ENCODE measurements at places on chromosomes 5 and 9. TPM values are rescaled to one million over a fixed set of nuclear protein-coding genes. Genes with fewer than 3 reads are reported as not detected.
A peak's percentile ranks its signal among the peaks of the same experiment; 100 is the strongest.

DNA sequence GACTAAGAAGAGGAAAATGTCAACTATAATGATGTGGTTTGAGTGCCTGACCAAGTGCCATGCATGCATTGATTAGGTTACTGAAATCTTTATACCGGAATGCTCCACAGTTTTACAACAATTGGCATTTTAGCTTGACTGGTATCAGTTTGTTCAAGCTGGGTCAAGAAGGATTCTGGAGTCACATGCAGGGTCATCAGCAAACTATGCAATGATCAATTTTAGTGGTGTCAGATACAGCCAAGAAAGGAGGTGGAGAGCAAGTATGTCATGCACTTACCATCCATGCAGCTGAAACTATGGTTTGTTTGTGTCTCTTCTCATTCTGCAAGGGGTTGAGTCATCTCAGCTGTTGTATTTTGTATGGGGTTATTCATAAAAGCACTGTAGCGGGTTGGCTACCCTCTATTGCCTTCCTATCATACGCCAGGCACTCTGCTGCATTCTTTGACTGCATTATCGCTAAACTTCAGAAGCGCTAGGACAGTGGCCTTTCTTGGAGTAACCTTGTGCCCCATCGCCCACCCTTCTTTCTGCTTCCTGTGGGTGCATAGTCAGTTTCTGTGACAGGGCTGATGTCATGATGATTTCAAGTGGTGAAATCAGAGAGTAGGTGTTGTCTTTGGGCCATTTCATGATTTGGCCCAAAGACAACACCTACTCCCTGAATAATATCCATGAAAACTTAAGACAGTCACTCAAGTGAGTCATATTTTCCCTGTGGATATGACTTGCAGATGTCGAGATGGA is 145.4 kb downstream of the MTX3 start:
- no peak for DNase-seq
- no peak overlapping the region for H3K4me3 ChIP-seq
- H3K27ac ChIP-seq: no peak overlapping the region
- H3K27me3 ChIP-seq: peaks cover 2% of the 10 kb centered on the region

- no peaks in the 10 kb centered on the region for H3K4me1 ChIP-seq
- H3K4me3 ChIP-seq: no peak overlapping the region
- no peak overlapping the region for H3K27ac ChIP-seq
Measured at GRCh38 chr5:64637144-64637543, 53.2 kb upstream of the SHISAL2B start.

The AGPAT2 gene
- 12.0 TPM for total RNA-seq

The FSTL4 gene
- total RNA-seq: 0.55 TPM

GRCh38 chr5:93890657-93891056 is 149.3 kb upstream of the POU5F2 start:
- H3K27ac ChIP-seq: no peak overlapping the region
- H3K36me3 ChIP-seq: no peaks in the 10 kb centered on the region
- H3K4me1 ChIP-seq: no peaks in the 10 kb centered on the region
- no peak overlapping the region for H3K4me3 ChIP-seq

The WDR38 gene
- not detected for total RNA-seq

The CA9 gene
- not detected for total RNA-seq

DNA sequence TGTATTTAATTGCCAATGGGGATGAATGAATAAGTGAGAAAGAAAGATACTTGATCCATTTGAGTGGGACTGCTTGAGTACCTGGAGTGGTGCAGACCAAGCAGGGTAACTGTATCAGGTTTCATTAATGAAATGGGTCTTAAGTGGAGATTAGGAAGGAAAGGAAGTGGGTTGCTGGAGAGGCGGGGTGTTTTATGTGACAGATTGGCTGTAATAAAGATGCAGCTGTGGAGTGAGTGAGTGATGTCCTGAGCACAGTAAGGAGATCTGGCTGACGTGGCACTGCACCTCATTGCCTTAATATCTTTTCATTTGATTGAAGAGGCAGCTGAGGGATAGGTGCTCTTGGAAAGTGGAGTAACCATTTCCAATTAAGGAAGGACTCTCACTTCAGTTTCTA is 161.0 kb upstream of the CCDC152 start:
- H3K36me3 ChIP-seq: no peaks in the 10 kb centered on the region
- H3K27me3 ChIP-seq: no peaks in the 10 kb centered on the region
- no peak overlapping the region for H3K4me3 ChIP-seq
- no peak overlapping the region for H3K27ac ChIP-seq
- DNase-seq: no peak

GRCh38 chr9:2780846-2781245 is 63.0 kb downstream of the PUM3 start:
- H3K27me3 ChIP-seq: no peaks in the 10 kb centered on the region
- no peaks in the 10 kb centered on the region for H3K4me1 ChIP-seq
- no peak overlapping the region for H3K4me3 ChIP-seq
- peaks cover 14% of the 10 kb centered on the region for H3K36me3 ChIP-seq
- no peak overlapping the region for H3K27ac ChIP-seq

GRCh38 chr5:160352308-160352707 is 18.1 kb downstream of the C1QTNF2 start:
- DNase-seq: no peak
- no peak overlapping the region for H3K27ac ChIP-seq
- no peaks in the 10 kb centered on the region for H3K36me3 ChIP-seq
- no peaks in the 10 kb centered on the region for H3K27me3 ChIP-seq

DNA sequence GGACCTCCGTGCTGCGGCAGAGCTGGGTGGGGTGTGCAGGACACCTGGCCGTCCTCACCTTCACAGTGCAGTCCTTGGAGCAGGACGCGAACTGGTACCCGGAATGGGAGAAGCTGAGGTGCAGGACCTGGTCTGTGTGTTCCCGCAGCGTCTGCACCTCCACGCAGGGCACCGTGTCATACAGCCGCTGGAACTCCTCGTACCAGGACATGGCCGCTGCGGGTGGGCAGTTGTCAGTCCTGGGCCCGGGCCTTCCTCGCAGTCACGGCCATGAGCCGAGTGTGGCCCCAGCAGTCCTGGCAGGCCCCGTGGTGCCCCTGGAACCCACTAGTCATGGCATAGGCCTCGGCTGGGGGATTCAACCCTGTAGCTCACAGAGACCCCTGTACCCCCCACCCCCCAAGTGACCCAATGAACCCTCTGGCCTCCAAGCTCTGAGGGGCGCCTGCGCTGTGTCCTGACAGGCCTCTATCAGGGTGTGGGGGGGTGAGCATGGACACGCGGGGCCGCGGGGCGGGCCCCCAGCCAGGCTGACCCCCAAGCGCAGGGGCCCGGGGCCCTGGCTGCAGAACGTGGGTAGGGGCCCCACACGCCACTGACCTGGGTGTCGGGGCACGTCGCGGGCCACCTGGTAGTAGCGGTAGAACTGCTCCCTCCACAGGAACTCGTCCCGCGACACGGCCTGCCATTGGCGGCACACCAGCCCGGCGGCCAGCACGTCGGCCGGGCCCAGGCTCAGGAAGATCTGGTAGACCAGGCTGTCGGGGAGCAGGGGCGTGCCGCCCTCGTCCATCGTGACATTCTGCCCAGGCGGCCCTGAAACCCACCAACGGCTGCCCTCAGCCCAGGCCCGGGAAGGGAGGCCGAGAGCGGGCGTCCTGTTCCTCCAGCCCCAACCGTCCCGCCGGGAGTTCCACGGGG is 987 bp downstream of the FBXW5 start:
- H3K4me3 ChIP-seq: peak overlapping the region; percentile 92
- peaks cover 39% of the 10 kb centered on the region for H3K36me3 ChIP-seq
- H3K4me1 ChIP-seq: peaks cover 47% of the 10 kb centered on the region
- H3K27me3 ChIP-seq: no peaks in the 10 kb centered on the region
